ENCODE measurements at places on chromosomes 1 and 21.

DNA sequence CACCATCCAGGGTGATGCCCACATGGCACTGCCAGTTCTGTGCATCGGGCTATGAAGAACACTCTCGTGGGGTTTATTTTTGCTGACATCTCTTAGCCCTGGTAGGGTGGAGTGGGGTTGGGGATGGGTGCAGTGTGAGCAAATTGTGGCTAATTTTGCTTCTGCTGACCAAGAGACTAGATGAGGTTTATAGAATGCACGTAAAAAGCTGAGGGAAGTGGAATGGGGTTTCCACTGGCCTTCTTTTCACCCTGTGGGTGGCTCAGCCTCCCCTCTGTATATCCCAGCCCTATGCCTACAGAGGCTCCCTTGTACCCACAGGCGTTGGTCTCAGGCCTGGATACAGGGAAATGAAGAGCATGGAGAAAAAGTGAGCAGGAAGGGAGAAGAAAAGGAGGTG, 44.1 kb upstream of the RAB4A start:
- no peak for DNase-seq

DNA sequence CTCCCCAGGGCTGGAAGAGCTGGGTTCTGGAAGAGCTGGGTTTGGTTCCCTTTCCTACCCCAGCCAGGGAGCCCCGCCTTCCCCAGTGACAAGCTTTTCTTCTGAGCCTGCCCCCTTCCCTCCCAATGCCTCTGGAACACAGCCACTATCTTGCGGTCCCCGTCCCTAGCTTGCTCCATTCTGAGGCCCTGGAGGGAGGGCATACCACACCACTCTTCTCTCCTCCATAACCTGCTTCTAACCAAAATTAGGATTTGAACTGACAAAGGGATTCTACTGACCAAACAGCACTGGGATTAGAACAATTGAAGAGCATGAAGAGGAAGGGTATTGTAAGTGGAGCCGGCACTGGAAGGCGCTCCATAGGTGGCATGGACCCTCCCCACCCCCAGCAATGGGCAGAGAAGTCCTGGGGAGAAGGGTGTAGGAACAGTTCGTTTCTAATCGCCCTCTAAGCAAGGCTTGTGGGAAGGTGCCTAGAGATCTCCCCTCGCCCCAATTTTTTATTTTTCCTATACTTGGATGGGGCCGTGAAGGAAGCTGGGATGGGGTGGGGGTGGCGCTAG, 690 bp downstream of the C1orf216 start:
- DNase-seq, result no peak

- DNase-seq, result no peak
Observed at GRCh38 chr1:33299461-33300155, 21.3 kb downstream of the A3GALT2 start.

GRCh38 chr1:95207223-95207935, 26.6 kb upstream of the RWDD3 start:
- no peak for DNase-seq

DNA sequence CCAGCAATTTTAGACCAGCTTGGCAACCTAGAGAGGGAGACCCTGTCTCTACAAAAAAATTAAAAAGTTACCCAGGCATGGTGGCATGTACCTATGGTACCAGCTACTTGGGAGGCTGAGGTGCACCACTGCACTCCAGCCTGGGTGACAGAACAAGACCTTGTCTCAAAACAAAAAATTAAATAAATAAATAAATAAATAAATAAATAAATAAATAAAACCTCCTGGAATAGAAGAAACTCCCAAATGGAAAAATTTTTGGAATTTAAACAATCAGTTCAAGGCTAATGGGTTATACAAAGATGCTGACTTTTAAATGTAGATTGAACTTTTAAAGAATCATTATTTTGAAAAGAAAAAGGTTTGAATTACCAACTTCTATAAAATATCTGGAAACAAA, 22.2 kb downstream of the UBR4 start:
- no peak for DNase-seq

DNA sequence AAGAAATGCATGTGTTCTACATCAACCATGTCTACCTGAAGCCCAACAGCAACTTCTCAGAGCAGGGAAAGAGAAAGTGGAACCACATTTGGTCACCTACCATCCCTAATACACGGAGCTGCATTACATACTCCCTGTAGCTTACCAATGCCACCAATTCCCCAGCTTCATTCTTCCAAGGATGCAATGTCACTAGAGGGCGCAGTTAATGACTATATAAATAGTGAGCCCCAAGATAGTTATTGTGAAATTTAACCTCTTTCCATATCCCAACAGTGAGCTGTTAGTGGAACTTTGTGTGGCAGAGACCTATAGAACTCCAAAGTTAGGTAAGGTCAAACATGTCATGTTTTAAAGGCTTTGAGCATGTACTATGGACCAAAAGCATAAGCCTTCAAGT, 618.3 kb downstream of the SMYD3 start:
- DNase-seq, result no peak

GRCh38 chr1:9852004-9852403, 28.2 kb upstream of the CLSTN1 start:
- no peak for DNase-seq

- DNase-seq, result no peak
Observed at GRCh38 chr1:150969626-150970025, 5.0 kb downstream of the CERS2 start.

GRCh38 chr21:22691658-22692057, 1693.4 kb downstream of the NCAM2 start:
- DNase-seq, result no peak

DNA sequence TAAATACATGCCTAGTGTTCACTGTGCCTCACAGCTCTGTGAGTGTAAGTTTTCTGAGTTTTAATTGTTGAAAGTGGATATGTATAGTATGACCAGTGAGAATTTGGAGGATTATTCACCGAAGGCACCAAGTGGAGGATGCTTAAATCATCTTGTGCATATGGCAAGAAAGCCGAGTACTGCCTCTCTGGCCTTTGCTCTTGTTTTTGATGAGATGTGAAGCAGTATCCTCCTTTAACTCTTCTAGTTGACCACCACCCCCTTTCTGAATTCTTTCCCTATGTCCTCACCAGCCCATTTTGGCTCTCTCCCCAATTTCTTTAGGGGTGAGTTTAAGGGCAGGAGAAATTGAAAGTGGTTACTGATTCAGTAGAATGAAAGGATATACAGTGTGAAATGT, 130.4 kb downstream of the SYT2 start:
- DNase-seq, result no peak

GRCh38 chr1:119984771-119985170, 84.7 kb downstream of the NOTCH2 start:
- no peak for DNase-seq

- DNase-seq, result no peak
Observed at GRCh38 chr1:31621498-31621820, 4.0 kb downstream of the HCRTR1 start.

GRCh38 chr1:18339161-18339560, 141.6 kb upstream of the KLHDC7A start:
- no peak for DNase-seq

GRCh38 chr1:71295350-71295749, 214.5 kb upstream of the ZRANB2 start:
- no peak for DNase-seq

GRCh38 chr1:30048905-30049304, 674.5 kb downstream of the MATN1 start:
- DNase-seq, result no peak

GRCh38 chr1:83996621-83997020, 2.3 kb downstream of the TTLL7 start:
- DNase-seq, result no peak

GRCh38 chr1:197145446-197146024, 934 bp downstream of the ASPM start:
- no peak for DNase-seq

Data from T47D (cell line).